Lung (tissue), 17 donors: ENCODE measurements at places on chromosomes 6 and 20. TPM values are rescaled to one million over a fixed set of nuclear protein-coding genes. Genes with fewer than 3 reads are reported as not detected.

GRCh38 chr6:134402372-134402984, 84.6 kb upstream of the SGK1 start:
- no peak for DNase-seq

DNA sequence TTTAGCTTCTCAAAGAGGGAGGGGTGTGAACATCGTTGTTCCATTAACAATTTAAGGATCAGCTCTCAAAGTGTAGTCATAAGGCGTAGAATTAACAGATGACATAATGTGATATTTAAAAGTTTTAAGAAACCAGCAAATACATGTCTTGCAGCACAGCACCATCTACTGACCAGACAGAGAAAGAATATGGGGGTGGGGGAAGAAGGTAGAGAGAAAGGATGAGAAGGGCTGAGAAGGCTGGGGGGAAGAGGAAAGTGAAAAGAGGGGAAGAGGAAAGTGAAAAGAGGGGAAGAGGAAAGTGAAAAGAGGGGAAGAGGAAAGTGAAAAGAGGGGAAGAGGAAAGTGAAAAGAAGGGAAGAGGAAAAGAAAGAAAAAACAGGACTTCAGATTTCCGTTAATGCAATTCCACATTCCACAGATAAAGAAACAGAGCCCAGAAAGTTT, 80.9 kb downstream of the HAO1 start:
- DNase-seq: peak; percentile 41

DNA sequence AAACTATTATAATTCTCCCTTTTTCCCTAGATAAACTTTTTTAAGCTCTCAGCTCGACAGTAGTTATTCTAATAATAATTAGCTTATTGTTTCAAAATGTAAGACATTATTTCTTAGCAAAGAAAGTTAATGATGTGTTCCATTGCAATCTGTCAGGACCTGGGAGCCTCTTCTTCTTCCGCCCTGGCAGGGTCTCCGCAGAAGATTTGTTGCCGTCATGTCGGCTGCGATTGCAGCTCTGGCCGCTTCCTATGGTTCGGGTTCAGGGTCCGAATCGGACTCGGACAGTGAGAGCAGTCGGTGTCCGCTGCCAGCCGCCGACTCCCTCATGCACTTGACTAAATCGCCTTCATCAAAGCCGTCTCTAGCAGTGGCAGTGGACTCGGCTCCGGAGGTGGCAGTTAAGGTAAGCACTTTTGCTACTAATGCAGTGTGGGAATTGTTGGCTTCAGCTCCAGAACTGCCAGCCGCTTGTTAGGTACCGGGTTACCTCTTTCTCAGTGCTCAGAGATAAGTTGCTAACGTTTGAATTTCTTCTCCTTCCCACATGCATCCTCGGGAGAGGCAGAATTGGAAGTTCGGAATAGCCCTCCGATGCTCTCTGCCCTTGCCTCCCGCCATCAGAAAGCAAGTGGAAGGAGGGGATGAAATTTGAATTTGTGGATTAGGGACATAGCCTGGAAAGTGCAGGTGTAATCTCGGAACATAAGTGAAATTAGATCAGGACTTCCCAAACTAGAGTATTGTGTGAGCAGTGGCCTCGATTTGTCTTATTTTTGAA, at the start of gene CDC40:
Gene CDC40 (plus strand): TSS at position 200 of the 781 bp plus-strand sequence. CDS start 18 bp downstream, at position 218.
- no peak for DNase-seq

GRCh38 chr6:14595751-14596150, 478.2 kb downstream of the CD83 start:
- no peak for DNase-seq

- no peak for DNase-seq
Observed at GRCh38 chr6:69631552-69632346, 165.1 kb downstream of the LMBRD1 start.

DNA sequence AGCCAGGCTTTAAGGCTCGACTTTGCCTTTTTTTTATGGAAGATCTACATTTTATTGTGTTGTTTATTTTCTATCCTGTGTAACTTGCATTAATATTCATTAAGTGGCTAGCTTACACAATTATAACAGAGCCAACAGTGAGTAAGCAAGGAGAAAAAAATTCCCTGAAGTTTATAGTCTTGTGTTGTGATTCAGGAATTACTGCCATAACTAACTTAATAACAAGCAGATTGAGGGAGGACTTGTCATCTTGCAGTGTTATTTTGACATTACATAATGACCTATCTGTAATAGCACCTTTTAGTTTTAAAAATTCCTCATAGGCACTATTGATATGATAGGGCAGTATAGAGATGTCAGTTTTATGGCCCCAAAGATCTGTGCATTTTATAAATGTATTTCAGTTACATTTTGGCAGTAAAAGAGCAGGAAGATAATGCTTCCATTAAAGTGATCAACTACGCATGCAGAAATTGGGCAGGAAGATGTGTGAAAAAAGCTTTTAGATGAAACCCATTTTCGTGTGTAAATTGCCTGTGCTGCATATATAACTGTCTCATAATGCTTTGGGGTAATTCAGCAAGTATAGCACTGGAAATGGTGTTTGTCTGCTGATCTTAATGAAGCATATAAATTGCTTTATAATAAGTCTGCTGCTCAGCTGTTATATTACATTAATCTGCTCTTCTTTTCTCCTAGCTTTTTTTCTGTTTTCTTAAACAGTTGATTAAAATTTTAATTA, 123.0 kb downstream of the SMAP1 start:
- no peak for DNase-seq

- peak; percentile 85 for DNase-seq
Observed at GRCh38 chr6:71404145-71404966, 115.7 kb downstream of the OGFRL1 start.

- no peak for DNase-seq
Observed at GRCh38 chr6:2129182-2129621, 116.2 kb downstream of the GMDS start.

Gene SYCP2L
- 0.49 TPM for total RNA-seq

Gene TAF4
- 20.3 TPM for total RNA-seq
